GDM1 (cell line): ENCODE measurements at places on chromosomes 13 and 19.

DNA sequence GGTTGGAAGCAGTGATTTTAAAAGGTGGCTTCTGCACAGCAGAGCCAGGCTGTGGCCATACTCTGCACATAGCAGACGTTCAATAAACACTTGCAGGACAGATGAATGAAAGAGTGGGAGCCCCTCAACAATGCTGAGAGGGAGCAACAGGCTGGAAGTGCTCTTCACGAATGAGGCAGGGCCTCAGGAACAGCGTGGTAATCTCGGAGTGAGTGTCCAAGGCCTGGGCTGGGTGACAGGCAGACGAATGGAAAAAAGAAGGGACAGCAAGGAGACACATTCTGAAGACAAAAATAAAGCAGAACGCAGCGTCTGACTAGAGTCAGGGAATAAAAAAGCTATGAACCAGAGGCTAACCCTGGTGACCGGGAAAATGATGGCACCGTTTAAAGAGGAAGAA is 11.1 kb downstream of the GJA3 start:
- DNase-seq, result no peak

GRCh38 chr13:76820759-76821158 is 65.4 kb downstream of the KCTD12 start:
- DNase-seq, result no peak

GRCh38 chr19:6414793-6415590 is 9.6 kb downstream of the KHSRP start:
- no peak for DNase-seq

- no peak for DNase-seq
Observed at GRCh38 chr19:4499855-4500254, 18.4 kb downstream of the PLIN4 start.

DNA sequence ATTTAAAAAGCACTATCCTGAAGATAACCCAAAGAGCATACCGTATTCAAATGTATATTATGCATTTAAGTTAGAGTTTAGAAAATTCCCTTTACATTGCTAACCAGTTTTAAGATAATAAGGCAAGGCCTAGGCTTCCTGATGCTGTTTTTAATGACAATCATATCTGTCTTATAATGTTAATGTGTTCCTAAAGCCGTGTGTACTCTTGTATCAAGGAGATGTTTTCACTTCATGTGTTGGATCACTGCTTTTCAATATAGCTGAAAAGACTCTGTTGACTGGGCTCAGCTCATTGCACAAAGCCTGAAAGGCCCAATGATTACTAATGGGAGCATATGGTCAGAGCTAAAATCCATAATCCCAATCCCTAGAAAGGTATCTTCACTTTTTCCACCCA is 81.6 kb downstream of the DACH1 start:
- no peak for DNase-seq

GRCh38 chr13:32310134-32310706 is 4.9 kb downstream of the ZAR1L start:
- peak; percentile 54 for DNase-seq

DNA sequence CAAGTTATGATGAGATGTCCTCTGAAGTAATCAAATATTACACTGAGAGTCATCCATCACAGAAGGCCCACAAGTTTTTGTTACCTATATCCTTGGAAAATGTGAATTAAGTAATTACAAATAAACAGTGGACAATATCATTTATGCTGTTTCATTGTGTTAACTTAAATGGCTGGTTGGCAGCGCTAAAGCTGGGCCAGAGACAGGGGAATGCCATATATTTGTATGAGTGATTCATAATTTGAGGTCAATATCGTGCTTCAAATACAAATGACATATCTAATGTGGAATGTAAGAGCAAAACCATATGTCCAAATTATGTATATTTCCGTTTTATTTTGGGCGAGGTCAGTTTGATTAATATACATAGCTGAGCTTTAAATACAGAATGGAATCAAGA is 1556.2 kb downstream of the SLITRK5 start:
- DNase-seq, result no peak

- no peak for DNase-seq
Observed at GRCh38 chr19:47274891-47275761, 441 bp downstream of the INAFM1 start.

GRCh38 chr19:34429553-34429952 is 1.4 kb downstream of the UBA2 start:
- no peak for DNase-seq
